ENCODE measurements at places on chromosomes 3 and 15.

- DNase-seq: no peak
These were observed 68.8 kb upstream of the AKAP13 start for GRCh38 chr15:85311647-85312046.

GRCh38 chr15:51855612-51856011 is 26.2 kb downstream of the TMOD3 start:
- DNase-seq: no peak

- no peak for DNase-seq
These were observed 23.7 kb downstream of the IFT122 start for GRCh38 chr3:129463716-129464115.

GRCh38 chr3:190847436-190847835 is 15.1 kb downstream of the GMNC start:
- DNase-seq: no peak

- no peak for DNase-seq
These were observed 45.6 kb downstream of the TLE3 start for GRCh38 chr15:70051948-70052633.

- DNase-seq: no peak
These were observed 589 bp upstream of the SENP5 start for GRCh38 chr3:196867155-196867506.

- DNase-seq: no peak
These were observed 650.6 kb downstream of the ZPLD1 start for GRCh38 chr3:103085465-103085864.

GRCh38 chr15:96353930-96354730 is 23.6 kb downstream of the NR2F2 start:
- DNase-seq: no peak

Measured in T follicular helper cell (primary cell).